ENCODE measurements at places on chromosomes 1 and 21.

- no peak for DNase-seq
Measured at GRCh38 chr1:179087665-179088064, 5.8 kb downstream of the TOR3A start.

DNA sequence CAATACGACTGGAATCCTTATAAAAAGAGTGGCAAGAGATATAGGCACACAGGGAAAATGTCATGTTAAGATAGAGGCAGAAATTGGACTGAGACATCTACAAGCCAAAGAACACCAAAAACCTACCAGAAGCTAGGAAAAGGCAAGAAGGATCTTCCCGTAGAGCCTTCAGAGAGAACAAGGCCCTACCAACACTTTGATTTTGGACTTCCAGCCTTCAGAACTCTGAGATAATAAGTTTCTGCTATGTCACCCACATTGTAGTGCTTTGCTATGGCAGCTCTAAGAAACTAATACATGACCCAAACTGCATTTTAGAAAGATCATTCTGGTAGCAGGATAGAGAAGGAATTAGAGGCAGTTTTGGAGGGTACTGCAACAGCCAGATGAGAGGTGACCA, 24.1 kb upstream of the MUTYH start:
- no peak for DNase-seq

DNA sequence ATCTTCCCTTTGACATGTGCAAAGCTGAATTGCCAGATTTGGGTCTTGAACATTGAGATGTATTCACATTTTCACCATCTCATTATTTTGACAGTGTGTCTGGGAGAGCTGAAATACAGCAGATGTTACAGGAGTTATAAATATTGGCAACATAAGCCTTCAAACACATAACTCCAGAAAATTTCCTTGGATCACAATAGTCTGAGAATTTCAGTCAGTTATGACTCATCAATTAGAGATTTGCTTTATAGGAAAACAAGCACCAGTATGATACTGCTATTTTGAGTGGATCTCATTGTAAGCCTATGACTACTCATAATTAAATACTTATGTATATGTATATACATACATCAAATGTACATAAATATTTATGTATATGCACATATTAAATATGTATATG, 1171.8 kb downstream of the AMY1C start:
- no peak for DNase-seq

- DNase-seq, result no peak
Measured at GRCh38 chr1:156828400-156829124, 11.9 kb upstream of the SH2D2A start.

GRCh38 chr1:3929126-3929525, 29.1 kb upstream of the C1orf174 start:
- no peak for DNase-seq

DNA sequence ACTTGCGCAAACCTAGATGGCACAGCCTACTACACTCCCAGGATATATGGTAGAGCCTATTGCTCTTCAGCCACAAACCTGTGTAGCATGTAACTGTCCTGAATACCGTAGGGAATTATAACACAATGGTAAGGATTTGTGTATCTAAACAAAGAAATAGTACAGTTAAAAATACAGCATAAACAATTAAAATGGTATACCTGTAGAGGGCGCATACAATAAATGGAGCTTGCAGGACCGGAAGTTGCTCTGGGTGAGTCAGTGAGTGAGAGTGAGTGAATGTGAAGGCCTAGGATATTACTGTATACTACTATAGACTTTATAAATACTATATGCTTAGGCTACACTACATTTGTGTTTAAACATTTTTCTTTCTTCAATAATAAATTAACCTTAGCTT, 99.3 kb downstream of the PLD5 start:
- no peak for DNase-seq

DNA sequence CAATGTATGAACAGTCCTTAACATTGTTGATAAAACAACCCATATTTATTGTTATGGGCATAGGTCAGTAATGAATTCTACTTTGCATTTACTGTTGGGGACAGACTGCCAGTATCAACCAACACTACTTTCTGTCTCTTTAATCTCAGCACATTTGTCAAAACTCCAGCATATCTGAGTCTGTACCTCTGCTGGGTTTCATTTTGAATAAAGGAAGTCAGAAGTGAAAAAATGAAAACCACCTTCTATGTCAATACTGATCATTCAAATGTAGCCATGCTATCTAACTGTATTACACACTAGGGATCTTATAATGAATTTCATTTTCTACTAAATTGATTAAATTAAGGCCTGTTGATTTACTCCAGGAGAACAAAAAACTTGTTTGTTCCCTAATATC, 24.2 kb upstream of the CXADR start:
- DNase-seq, result no peak

DNA sequence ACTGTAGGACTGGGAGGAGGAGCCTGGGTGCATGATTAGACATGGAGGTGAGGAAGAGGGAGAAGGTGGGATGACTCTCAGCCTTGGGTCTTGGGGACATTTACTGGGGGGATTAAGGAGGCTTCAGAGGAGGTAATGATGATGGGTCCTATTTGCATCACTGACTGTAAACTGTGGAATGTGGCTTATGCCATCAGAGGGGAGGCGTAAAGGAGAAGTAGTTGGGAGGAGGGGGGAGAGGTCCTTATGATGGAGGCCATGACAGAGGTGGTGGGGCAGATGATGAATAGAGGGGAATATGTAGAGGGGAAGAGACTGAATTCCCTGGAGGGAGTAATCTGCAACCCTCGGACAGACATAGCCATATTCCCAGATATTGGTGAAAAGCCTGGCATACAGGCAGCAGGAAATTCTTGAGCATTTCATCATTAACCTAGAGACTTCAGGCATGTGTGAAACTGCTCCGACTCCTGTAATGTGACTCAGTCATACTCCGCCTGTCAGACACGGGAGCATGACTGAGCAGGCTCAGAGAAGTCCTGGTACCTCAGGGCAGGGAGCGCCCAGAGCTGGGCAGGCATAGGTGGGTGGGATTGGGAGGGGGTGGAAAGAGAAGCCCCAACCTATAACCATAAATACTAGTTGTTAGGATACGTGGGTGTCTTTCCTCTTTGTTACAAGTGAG, 8.0 kb upstream of the LCE5A start:
- DNase-seq, result no peak

DNA sequence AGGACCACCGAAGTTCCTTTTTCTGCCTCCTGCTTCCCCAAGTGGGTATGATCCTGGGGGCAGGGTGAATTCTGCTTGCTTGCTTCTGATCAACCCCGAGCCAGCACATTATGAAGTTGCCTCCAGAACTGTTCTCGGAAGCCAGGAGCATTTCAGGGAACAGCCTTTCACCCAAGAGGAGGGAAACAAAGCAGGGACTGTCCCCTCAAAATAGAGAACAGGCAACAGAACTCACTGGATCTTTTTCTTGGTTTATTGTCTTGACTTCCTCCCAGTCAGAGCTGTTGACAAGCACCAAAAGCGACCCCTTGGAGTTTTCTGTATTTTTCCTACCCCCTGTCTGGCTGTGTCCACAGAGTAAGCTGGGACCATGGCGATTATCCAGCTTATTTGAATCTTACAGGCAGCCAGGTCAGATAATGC, 258.3 kb upstream of the SGIP1 start:
- DNase-seq, result peak; percentile 34

DNA sequence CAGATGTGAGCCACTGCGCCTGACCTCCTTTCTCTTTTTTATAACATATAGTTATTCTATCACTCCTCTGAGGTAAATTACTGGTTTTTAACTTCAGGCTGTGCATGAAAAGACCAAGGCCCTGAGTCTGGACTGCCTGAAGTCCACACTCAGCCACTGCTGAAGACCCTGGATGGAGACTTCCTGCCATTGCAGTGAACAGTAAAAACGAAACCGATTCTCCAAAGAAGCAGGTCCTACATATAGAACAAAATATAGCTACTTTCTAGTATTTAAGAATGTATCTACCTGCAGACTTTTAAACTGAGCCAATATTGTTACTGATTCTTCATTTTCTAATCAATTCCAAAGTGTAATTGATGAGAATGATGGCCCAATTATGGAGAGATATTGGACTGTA, 232.8 kb downstream of the CHRM3 start:
- DNase-seq, result no peak

DNA sequence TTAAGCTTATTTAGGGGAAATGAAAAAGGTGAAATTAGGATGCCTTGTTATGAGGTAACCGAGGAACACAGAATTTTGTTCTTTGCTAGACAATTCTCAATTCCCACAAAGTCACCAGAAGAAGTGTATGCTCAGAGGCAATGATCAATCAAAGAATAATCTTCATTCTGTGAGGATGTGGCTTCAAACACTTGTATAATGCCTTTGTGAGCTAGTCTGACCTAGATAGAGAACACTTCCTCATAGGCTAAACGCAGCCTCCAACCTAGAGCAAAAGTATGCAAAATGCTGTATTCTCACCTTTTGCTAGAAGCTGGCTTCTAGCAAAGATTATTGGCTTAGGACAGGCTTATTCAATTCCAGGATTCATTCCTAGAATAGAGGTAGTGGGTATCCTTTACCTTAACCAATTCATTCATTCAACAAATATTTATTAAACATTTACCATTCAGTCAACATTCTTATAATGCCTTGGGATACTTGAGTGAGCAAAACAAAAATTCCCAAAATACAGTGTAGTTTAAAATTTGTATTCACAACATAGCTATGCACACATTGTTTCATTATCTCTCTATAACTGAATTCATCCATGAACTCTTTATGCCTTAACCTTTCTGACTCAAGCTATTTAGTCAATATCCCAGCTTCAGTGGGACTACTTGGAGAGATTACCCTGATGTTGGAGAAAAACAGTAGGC, 530.2 kb downstream of the PTPRC start:
- no peak for DNase-seq

DNA sequence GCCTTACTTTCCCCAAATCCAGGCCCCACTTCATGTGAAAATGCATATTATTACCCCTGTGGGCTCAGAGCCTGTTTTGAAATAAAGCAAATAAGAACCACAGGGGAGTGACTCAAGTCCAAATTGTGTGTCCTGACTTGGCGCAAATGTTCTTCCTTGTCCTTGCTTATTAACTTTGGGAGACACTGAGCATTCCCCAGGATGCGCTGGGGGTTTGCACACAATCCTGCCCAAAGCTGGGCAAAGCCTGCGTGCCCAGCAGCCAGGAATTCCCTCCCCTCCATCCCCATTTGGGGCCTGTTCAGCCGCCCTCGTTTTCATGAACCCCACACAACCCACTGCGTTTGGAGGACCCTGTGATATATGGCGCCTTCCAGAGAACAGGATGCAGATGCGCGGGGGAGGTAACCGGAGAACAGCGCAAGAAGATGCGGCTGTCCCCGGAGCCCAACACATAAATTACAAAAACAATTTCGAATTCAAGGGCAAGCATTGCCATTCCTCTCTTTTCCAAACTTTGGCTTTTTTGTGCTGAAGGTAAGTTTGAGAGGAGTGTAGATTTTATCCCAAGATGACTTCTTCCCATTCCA, 42.4 kb upstream of the CLDN14 start:
- DNase-seq, result no peak

GRCh38 chr1:201283836-201284553, 689 bp downstream of the PKP1 start:
- DNase-seq, result no peak

- no peak for DNase-seq
Measured at GRCh38 chr1:201816309-201816854, 12.6 kb upstream of the IPO9 start.

DNA sequence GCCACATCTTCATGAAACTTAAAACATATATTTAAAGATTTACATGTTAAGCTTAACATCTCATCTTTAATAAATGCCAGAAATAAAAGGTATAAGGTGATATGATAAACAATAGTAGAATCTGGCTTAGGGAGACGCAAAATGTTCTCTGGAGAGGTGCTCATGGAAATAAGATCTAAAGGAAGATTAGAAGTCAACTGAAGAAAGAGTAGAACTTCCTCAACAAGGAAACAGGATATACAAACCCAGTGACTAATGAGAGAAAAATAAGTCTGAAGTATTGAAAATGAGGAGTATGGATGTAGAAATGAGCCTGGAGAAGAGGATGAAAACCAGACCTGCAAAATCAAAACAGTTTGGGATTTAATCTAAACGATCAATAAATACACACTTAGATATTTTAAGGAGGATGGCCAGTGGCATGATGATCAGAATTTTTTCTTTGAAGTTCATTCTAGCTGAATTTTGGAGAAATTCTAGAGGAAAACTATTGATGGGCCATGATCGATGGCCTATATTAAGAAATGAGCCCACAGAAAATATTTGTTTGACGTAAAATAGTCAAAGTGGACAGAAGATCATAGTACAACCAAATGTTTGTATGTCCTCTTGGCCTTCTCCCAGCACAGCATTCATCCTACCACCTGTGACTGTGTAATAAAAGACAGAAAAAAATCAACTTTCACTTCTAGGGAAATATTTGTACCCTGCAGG, 387.9 kb upstream of the PTBP2 start:
- DNase-seq, result no peak

- DNase-seq, result no peak
Measured at GRCh38 chr1:52727114-52727586, 897 bp downstream of the ZYG11B start.

DNA sequence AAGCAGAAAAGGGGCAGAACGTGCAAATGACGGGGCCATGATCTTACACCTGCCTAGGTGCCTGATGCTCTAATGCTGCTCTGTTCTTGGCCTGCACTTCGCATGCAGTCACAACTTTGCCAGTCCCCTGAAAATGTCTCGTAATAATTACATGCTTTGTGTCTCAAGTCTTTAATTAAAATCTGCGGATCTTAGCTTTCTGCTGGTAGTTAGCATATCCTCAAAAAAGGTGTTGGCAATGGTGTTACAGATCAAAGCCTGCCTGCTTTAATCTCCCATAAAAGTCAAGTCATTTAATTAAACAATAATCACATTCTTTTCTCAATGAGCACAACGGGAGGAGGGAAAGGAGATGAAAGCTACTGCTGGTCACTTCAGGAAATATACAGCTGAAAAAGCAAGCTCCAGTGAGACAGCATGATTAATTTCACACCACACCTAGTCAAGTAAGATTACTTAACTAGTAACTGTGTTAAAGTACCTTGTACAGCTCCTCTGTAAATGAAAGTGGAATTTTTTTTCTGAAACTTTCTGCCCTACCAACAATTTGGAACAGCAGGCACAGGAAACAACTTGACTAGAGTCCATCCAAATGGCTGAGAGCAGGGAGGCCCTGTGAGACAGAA, 45.8 kb downstream of the STX6 start:
- no peak for DNase-seq

- DNase-seq, result no peak
Measured at GRCh38 chr1:40039245-40039756, 1.2 kb upstream of the CAP1 start.

- no peak for DNase-seq
Measured at GRCh38 chr1:202131956-202132821, 9.5 kb downstream of the GPR37L1 start.

DNA sequence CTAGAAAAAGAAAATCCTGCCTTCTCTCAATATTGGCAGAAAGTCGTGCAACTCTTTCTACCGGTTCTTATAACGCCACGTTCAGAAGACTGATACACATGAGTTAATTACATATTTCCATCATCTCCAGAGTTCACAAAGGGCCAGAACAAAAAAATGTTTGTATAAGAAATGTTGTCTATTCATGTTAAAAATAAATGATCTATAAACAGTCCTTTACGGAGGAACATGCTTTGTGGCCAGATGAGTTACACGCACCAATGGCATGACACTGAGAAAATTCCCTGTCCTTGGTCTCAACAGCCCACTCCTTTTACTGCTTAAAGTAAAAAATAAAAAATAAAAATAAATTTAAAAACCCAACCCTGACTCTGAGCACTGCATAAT, 29.5 kb downstream of the C2CD2 start:
- no peak for DNase-seq

Data from nucleus accumbens (tissue), 56 donors.